ENCODE measurements at places on chromosomes 2 and 18. TPM values are rescaled to one million over a fixed set of nuclear protein-coding genes. Genes with fewer than 3 reads are reported as not detected.

The GKN2 gene
- not detected for total RNA-seq

The RUFY4 gene
- 1.1 TPM for total RNA-seq

The GTF2A1L gene
- total RNA-seq: not detected

The ANAPC1 gene
- 58.4 TPM for total RNA-seq

The BOK gene
- total RNA-seq: under 0.01 TPM

The MC5R gene
- total RNA-seq: not detected

The KCNIP3 gene
- total RNA-seq: 7.5 TPM

The CCDC68 gene
- total RNA-seq: not detected

The CPS1 gene
- 0.54 TPM for total RNA-seq

The CCDC74B gene
- total RNA-seq: not detected

The GALR1 gene
- under 0.01 TPM for total RNA-seq

The HK2 gene
- total RNA-seq: 13.5 TPM

The ACMSD gene
- total RNA-seq: not detected

The TBC1D8 gene
- total RNA-seq: 1.6 TPM

The COBLL1 gene
- 10.2 TPM for total RNA-seq

The UGT1A10 gene
- total RNA-seq: under 0.01 TPM

GRCh38 chr18:6963452-6964097 lies 154.0 kb downstream of the LAMA1 start:
- no peak for DNase-seq

- DNase-seq: no peak
Measured at GRCh38 chr2:230408244-230408842, 7.7 kb upstream of the SP100 start.

GRCh38 chr2:214881647-214882202 lies 72.2 kb upstream of the BARD1 start:
- DNase-seq: no peak

- no peak for DNase-seq
Measured at GRCh38 chr2:171515672-171516298, 6.5 kb upstream of the CYBRD1 start.

DNA sequence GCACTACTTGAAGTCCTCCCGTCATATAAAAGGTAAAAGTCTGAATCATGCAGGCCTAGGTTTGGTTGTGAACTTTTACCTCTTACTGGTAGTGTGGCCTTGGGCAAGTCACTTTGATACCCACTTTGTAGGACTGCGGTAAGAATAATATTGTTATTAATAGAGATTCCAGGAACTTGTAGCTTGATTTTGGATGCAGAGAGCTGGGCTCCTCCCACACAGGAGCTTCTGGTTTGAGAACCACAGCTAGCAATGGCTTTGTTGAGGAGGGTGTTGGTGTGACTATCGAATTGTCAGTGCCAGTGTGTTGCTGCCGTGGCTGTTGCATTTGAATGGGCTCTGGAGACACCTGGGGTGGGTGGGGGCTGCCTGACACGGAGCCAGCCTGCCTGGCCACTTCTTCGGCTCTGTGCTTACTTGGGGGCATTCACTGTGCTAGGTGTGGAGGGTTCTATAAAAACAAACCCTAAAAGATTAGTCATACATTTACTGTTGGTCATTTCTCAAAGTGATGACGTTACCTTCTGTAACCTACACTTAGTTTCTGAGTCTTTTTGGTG lies 38.5 kb downstream of the ASAP2 start:
- DNase-seq: no peak

- no peak for DNase-seq
Measured at GRCh38 chr18:2971741-2972552, 41.0 kb downstream of the LPIN2 start.

- peak; percentile 41 for DNase-seq
Measured at GRCh38 chr2:222707689-222708273, 36.3 kb downstream of the MOGAT1 start.

GRCh38 chr2:85288244-85288725 lies 39.5 kb downstream of the TGOLN2 start:
- DNase-seq: no peak

GRCh38 chr18:56257205-56257604 lies 381.2 kb downstream of the TXNL1 start:
- no peak for DNase-seq

GRCh38 chr2:201532686-201533304 lies 81.3 kb downstream of the STRADB start:
- DNase-seq: no peak

- no peak for DNase-seq
Measured at GRCh38 chr2:3805201-3805939, 102.0 kb downstream of the DCDC2C start.

DNA sequence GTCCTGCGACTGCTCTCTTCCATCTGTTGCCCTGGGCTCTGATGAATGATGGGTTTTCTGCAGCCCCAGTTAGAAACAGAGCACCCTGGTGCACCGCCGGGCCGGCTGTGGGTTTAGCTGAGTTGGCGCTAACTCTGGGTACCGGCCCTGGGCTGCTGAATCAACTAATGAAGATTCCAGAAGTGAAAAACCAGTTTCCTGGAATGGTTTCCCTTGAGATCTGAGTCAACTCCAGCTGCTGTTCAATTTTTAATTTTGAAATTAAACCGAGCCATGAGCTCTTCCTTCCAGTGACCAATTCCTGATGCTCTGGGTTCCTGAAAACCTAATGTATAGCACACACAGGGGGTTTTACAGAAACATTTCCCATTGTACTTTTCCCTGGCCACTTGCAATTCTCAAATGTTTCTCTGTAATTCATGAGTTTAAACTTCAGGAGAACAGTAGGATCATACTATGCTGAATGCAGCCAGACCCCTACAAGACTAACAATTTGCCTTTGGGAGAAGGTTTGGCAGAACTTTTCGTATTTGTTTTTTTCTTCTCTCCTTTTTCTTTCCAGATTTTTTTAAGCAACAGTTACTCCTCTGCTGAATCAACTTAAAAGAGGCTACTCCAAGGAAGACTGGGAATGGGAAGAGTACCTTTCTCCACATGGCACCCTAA lies 5.5 kb downstream of the COL6A3 start:
- no peak for DNase-seq

- DNase-seq: no peak
Measured at GRCh38 chr2:86789687-86790133, 1.0 kb downstream of the CD8A start.

DNA sequence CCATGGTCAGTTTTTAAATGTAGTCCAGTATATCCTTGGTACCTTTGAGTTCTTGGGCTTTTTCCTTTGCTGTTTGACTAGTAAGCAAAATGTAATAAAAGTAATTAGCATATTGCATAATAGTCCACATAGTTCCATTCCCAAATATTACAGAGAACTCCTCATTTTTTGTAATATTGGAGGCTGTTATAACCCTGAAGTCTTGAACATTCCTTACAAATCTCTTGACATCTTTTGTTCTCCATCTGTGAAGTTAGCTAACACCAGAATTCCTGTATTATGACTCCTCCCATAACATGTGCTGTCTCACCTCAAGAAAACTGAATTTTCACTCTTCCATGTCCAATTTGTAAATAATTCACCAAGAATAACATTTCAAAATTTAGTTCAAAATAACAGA lies 17.1 kb downstream of the CREB1 start:
- no peak for DNase-seq

DNA sequence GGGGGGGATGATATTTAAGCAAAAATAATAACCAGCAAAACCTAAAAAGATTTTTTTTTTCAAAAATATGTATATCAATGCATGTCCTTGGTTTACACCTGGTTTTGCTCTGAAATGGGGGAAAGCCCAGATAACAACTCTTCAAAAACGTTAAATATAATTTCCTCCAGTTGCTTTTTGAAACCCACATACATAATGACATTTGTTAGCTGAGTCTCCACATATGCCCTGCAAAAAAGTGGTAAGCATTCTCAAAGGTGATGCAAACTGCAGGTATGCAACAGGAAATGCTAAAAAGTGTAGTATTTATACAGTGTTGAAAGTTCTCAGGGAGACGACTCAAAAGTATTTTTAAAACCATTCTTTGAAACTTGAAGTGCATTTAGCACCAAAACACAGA lies 258.6 kb downstream of the ZEB2 start:
- no peak for DNase-seq

- no peak for DNase-seq
Measured at GRCh38 chr2:67994716-67995115, 68.1 kb downstream of the C1D start.

- DNase-seq: no peak
Measured at GRCh38 chr18:10002280-10002679, 88.5 kb downstream of the VAPA start.

DNA sequence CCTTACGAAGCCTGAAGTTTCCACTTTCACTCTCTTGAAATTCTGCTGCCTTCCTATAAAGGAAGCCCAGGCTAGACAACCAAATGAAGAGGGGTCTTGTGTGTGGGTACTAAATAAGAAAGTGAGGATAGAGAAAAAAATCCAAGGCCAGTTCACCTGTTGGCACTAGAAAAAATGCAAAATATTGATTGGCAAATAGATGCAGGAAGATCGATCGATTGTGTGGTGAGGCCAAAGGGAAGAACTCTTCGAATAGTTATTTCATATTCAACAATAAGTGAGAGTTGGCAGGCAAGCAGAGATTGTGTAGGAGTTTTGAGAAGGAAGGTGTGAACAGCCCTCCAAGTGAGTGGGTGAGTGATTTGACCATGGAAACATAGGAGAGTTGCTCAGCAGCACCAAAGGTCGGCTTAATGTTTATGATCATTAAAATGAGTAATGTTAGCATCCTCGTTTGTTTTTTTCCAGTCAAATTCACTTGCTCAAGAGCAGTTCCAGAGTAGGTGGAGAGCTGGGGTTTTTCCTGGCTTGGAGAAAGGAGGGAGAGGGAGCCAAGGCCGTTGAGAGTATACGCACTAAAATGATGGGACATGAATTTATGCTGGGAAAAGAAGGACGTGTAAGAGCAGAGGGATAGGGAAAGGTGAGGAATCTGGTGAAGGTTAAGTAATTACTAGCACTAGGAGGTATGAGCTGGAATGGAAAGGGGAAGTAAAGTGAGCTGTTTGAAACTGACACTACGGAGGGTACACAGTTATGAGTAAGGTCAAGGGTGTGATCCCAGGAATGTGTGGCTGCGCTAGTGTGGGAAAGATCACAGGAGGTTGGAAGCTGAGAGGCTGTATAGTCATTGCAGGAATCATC lies 1.1 kb upstream of the NAPG start:
- peak; percentile 40 for DNase-seq

DNA sequence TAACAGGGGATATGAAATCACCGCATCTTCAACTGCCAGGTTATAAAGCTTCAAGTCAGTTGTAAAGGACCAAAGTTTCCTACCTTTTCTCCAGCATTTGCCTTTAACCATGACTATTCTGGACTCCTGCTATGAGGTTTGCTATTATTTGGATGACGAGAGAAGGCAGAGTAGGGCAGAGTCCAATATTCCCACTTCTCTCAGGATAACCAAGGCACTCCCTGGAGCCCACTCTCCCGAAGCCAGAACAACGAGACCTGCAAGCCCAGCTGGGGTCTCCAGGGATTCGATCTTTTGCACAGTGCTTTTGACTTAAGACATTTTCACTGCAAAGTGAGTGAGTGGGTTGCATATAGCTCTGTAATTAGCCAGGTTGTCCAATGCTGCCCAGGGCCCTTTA lies 77.1 kb upstream of the ZNF397 start:
- no peak for DNase-seq

- DNase-seq: no peak
Measured at GRCh38 chr2:144300632-144301031, 219.3 kb downstream of the ZEB2 start.

- DNase-seq: no peak
Measured at GRCh38 chr2:73208258-73208657, 5.8 kb upstream of the SMYD5 start.

DNA sequence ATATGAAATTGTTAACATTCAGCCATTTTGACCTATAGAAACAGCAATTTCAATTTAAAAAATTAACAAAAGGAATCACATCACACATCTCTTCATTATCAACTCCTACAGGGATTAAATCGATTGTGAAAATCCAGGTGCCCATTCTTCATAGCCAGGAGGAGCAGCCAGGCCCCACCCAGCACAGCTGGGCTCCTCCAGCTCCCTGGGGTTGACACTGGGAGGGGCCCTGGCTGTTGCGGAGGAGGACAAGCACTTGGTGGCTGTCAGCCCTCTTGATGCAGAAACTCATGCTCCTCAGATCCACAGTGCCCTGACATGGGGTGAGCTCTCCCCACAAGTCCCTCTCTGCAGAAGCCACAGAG lies 99.8 kb downstream of the FAM210A start:
- no peak for DNase-seq

GRCh38 chr2:98391581-98392270 lies 45.5 kb downstream of the CNGA3 start:
- no peak for DNase-seq

- DNase-seq: no peak
Measured at GRCh38 chr2:14451312-14451711, 181.2 kb upstream of the LRATD1 start.

- no peak for DNase-seq
Measured at GRCh38 chr2:238509151-238509835, 82.6 kb downstream of the ASB1 start.
